ENCODE measurements at places on chromosomes 5 and 9. TPM values are rescaled to one million over a fixed set of nuclear protein-coding genes. Genes with fewer than 3 reads are reported as not detected.

The PCDHB9 gene
- 0.97 TPM for total RNA-seq

The SLC6A18 gene
- not detected for total RNA-seq

The HSD17B3 gene
- 0.98 TPM for total RNA-seq

GRCh38 chr9:36136272-36136893 is at the start of gene GLIPR2:
TSS of gene GLIPR2 (plus strand) at chr9:36136733. CDS start at chr9:36136779, 46 bp downstream.
- peak within 1 kb of the TSS; percentile 45 for H3K4me3 ChIP-seq
- H3K27ac ChIP-seq: peak within 1 kb of the TSS; percentile 12
- no peaks in the 10 kb centered on the region for H3K4me1 ChIP-seq
- peak; percentile 62 for DNase-seq

The PCDHGA4 gene
- total RNA-seq: 2.7 TPM

- H3K4me1 ChIP-seq: no peaks in the 10 kb centered on the region
- no peak for DNase-seq
- no peaks in the 10 kb centered on the region for H3K27me3 ChIP-seq
Observed at GRCh38 chr9:93634311-93635185, 58.2 kb downstream of the PHF2 start.

- H3K4me1 ChIP-seq: no peaks in the 10 kb centered on the region
- H3K36me3 ChIP-seq: no peaks in the 10 kb centered on the region
- H3K27me3 ChIP-seq: no peaks in the 10 kb centered on the region
- DNase-seq: peak; percentile 33
- H3K27ac ChIP-seq: peak overlapping the region; percentile 69
Observed at GRCh38 chr5:10595672-10596309, 31.9 kb downstream of the ANKRD33B start.

The NR2F1 gene
- 5.3 TPM for total RNA-seq

DNA sequence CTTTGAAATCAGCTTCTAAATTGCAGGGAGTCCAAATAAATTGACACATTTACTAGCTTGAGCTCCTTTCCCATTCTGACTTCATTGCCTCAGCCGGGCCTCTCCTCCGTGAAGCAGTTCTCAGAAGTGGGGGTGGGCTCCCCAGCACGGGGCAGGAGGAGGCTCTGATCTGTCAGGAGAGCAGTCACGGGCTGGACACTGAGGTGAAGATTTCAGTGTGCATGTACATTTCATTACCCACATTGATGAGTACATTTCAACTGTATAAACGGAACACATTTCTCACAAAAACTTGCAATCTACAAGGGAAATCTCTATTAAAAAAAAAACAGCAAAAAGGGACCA is 195.9 kb downstream of the SEMA6A start:
- H3K36me3 ChIP-seq: no peaks in the 10 kb centered on the region
- no peaks in the 10 kb centered on the region for H3K4me1 ChIP-seq
- H3K27ac ChIP-seq: no peak overlapping the region
- H3K4me3 ChIP-seq: no peak overlapping the region
- no peaks in the 10 kb centered on the region for H3K27me3 ChIP-seq
- no peak for DNase-seq

- H3K27me3 ChIP-seq: no peaks in the 10 kb centered on the region
- no peak for DNase-seq
- H3K4me3 ChIP-seq: no peak overlapping the region
- no peaks in the 10 kb centered on the region for H3K36me3 ChIP-seq
- H3K27ac ChIP-seq: no peak overlapping the region
Observed at GRCh38 chr9:99244344-99245260, 22.5 kb downstream of the SEC61B start.

The PIP5KL1 gene
- 1.1 TPM for total RNA-seq

- H3K27ac ChIP-seq: no peak overlapping the region
- H3K4me1 ChIP-seq: no peaks in the 10 kb centered on the region
- no peak overlapping the region for H3K4me3 ChIP-seq
- DNase-seq: no peak
Observed at GRCh38 chr9:4430432-4431261, 59.6 kb upstream of the SLC1A1 start.

DNA sequence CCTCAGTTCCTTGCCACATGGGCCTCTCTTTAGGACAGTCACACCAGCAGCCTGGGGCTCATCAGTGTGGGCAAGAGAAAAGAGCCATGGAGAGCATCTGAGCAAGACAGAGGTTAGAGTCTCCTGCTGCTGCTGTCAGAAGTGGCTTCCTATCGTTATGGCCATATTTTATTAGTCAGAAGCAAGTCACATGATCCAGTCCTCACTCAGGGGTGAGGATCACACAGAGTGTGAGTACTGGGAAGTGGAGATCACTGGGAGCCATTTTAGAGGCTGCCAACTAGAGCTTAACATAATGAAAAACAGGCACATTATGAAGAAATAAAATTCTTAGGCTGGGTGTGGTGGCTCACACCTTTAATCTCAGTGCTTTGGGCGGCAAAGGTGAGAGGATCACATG is 62.0 kb downstream of the DIRAS2 start:
- no peaks in the 10 kb centered on the region for H3K36me3 ChIP-seq
- H3K27me3 ChIP-seq: no peaks in the 10 kb centered on the region
- DNase-seq: no peak
- H3K4me1 ChIP-seq: no peaks in the 10 kb centered on the region
